ENCODE measurements at places on chromosomes 3 and 15. TPM values are rescaled to one million over a fixed set of nuclear protein-coding genes. Genes with fewer than 3 reads are reported as not detected.

DNA sequence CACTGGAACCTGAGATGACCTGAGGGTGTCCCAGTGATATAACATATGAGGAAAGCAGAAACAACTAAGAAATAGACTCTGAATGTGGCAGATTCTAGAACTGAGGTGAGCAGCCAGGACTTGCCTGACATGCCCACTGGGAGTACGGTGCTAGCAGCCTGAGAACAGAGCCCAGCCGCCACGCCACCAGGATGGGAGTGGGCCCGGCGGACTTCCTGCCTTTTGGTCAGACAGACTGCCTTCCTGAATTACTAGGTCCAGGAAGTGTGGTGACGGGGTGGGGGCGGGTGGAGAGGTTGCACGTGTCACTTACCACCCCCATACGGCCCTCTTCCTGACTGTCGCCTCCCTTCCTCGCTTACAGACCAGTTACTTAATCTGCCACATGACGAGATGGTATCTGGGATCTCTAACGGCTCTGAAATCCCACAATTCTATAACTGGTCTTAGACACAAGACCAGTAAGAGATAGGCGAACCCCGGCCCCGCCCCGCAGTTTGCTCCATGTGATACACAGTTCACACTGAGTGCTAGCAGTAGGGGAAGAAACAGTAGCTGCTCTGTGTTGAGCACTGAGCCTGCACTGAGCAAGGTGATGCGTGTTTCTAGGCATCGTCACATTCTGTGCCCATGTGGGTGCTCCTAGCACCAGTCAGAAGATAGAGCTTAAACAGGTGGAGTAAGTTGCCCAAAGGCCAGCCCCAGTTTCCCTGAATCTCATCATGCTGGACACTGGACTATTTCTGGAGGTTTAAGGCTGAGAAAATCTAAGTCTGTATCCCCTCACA lies 95.7 kb downstream of the CPN2 start:
- peak; percentile 35 for DNase-seq

DNA sequence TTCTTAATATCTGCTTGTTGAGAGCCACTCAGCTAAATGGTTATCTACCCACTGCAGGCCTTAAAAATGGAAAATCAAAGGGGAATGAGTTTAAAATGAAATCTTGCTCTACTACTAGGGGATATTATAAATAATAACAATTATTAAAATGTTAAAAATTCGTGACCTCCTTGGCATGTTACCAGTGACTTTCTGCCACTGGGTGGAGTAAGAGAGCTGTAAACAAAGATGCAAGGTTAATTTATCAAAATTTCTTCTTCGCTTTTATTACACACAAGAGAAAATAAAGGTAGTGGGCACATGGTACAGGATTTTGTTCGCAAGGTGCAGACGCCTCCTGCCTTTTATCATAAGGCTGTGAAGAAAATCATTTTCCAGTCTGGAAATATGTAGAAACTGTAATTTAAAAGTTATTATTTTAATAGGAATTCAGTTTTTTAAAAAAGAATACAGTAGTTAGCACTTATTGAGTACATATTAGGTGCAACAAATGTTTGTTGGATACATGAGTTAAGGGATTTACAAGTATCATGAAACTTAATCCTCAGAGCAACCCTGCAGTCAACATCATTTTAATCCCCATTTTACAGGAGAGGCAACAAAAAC lies 272.6 kb downstream of the SUCLG2 start:
- DNase-seq: no peak

GRCh38 chr3:110016235-110016815 lies 679.0 kb upstream of the DPPA4 start:
- no peak for DNase-seq

DNA sequence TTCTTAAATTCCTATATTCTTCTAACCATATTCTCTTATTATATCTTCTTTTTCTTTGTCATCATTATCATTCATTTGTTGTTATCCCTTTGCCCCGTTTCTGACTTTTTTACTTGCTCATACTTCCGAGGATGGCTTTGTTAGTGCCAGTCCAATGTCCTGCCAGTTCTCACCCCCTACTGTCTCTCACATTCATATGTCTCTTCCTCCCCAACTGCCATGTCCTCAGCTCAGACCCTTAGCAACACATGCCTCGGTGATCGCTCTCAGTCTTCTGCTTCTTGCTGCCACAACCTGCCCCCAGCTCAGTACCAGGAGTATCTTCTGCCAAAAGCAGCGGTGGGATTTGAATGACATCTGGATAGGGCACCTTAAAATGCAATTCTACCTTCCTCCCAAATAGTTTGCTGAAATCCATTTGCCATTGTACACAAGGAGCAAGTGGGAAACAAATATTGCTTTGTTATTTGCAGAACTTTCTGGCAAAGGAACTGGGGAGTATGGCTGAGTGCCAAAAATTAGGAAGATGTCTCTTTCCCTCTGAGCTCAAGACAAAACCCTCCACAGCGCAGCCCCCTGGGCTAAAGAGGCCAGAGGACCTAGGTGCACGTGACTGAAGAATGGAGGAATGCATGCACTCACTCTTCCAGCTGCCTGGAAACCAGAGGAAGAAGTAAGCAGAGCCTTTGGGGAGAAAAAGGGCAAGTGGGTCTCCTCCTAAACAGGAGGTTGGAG lies 57.7 kb upstream of the CTNNB1 start:
- no peak for DNase-seq

The GOLGA8N gene
- total RNA-seq: 9.4 TPM

GRCh38 chr3:126147147-126147931 lies 33.0 kb downstream of the ALDH1L1 start:
- peak; percentile 25 for DNase-seq

The GPR176 gene
- 12.1 TPM for total RNA-seq

DNA sequence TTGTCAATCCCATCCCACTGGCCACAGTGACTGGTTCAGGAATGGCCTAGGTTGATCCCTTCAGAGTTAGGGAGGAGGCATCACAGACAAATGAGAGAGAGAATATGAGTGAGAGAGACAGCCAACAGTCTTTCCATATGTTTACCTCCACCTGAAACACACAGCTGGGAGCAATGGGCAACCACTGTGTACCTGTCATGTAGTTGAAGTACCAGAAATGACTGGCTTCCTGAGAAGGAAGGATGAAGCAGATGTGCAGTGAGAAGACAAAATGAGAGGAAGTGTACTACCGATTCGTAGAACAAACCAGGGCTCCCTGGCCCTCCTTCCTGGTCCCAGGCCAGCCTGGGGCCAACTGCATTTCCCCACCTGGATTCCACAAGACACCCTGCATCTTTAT lies 27.4 kb downstream of the SRGAP3 start:
- no peak for DNase-seq

DNA sequence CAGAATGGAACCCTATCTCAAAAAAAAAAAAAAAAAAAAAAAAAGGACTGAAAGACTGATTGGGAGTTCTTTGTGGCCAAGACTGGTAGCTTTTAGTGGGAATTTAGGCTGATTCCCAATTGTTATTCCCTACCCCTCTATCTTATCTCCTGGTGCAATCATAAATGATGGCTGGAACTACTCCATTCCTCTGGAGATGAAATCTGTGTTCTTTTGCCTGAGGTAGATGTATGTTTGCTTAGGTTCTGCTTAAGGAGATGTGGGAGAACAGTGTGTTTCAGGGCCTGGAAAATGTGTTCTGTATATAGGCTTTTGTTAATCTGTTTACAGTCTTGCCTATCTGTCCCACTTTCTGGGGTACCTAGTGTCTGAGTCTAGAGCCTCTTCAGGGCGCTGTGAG lies 19.5 kb downstream of the UBE2Q2 start:
- DNase-seq: no peak

DNA sequence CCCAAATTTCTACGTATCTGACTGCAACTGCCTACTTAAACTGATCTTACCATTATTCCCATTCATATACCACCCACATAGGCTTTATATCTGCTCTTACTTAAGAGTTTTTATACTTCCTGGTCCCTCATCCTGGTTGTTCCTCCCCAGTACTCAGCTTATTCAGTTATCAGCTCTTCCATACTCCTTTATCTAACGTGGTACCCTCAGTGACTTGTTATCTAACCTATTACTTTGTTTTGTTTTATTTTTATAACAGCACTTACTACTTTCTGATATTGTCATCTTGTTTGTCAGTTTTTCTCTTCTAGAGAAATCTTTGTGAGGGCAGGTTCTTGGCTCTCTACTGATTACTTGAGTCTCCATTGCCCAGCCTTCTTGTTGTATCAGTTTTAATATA lies 100.6 kb downstream of the ZNF609 start:
- no peak for DNase-seq

The PYGO1 gene
- 5.9 TPM for total RNA-seq

The STOML1 gene
- total RNA-seq: 10.7 TPM

- DNase-seq: no peak
Measured at GRCh38 chr3:41936384-41936783, 25.5 kb downstream of the ULK4 start.

The ATP13A4 gene
- total RNA-seq: 6.2 TPM

DNA sequence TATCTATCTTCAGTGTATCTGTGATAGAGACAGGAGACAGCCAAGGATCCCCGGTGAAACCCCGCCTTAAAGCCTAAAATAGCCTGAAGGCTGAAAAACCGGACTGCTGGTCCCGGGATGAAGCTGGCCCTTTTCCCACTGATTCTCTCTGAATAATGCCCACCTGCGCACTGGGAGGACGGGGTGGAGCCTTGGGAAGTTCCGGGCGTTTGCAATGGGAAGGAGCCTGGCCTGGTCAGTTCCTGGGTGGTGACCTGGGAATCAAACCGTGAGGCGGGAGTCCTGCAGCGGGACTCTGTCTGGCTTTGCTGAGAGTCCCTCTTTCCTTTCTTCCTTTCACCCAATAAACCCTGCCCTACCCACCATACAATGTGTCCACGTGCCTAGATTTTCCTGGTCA lies 157.9 kb downstream of the C3orf38 start:
- DNase-seq: no peak

- no peak for DNase-seq
Measured at GRCh38 chr3:72973031-72973723, 23.4 kb upstream of the PPP4R2 start.

The NOX5 gene
- total RNA-seq: 1.0 TPM

DNA sequence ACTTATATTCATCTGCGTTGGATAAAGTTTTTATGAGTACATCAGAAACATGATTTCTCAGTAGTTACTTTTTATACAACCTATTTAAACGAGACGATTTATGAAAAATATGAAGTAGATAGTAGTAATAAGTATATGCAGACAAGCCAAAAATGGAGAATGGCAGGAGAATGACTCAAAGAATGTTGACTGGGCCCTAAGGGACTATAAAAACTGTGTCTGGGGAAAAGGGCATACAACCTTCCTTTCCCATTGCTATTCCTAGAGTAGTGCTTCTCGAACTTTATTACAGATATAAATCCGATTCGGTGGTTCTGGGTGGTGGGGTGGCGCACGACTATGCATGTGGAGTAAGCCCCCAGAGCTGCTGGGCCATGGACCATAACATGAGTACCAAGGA lies 558.5 kb downstream of the FOXP1 start:
- DNase-seq: no peak

DNA sequence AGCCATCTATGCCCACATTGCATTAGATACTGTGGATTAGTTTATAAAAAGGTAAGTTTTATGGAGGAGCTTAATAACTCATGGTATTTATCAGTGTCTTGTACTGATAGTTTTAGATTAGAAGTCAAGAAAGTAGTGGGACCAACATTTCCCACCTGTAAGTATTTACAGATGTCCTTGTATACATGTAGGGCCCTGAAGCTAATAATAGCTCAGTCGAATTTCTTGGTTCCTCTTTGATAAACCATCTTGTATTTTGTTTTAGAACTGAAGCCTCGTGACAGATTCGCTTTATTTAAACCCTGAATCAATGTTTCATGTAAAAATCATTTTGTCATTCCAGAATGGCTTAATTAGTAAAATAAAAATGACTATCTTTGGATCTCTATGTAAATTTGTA lies 73.4 kb downstream of the CRYBG3 start:
- DNase-seq: no peak

- no peak for DNase-seq
Measured at GRCh38 chr3:95775486-95776094, 1038.8 kb upstream of the EPHA6 start.

The LRRC34 gene
- 6.4 TPM for total RNA-seq

DNA sequence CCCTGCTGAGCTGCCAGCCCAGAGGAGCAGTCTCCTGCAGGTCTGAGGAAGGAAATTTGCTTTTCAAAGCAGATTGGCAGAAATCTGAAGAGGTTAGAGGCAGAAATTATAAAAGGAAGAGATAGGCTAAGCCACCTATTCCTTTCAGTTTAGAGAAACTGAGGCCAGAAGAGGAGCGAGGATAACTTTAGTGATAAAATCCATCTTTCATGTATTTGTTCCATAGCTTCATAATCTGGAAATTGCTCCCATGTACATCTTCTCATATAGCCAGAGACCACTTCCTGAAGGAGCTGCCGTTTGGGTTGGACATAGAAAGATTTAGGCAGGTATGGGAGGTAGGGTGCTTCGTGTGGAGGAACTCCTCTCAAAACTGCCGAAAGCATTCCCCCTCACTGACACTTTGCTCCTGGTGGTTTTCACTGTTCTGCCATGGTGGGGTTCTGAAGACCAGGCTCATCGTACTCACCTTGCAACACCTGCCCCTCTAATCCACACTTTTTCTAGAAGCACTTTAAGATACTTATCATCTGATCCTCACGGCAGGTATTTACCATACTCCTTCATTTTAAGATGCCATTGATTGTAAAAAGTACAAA lies 670 bp upstream of the ACAP2 start:
- DNase-seq: no peak

DNA sequence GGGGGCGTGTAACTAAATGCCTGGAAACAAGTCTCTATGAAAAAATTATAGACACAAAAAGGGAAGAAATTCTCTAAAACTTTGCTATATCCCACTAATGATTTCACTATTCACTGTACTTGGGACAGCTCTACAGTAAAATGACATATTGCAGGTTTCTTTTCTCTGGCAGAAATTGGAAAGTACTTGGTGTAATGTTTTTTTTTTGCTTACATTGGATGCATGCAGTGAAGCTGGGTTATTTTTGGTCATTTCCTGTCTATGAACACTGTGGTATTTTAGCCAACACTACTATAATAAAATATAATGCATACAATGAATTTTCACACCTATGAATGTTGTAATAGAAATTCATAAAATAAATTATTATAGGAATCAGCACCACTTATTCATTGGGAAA lies 109.7 kb downstream of the LRRC49 start:
- no peak for DNase-seq

DNA sequence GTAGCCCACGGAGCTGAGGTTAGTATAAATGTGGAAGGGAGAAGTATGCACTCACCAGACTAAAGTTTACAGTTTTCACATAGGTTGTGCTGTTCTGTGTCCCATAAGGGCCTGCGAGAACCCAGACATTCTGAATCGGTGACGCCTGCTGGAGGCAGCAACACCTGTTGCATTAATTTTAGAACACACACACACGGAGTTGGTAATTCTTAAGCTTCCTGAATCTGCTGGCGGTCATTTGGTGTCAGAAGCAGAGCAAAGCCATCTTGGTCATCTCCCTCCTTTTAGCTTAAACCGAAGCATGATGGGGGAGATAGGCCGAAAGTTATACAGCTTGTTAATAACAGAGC lies 41.1 kb upstream of the AP3B2 start:
- DNase-seq: no peak

- DNase-seq: no peak
Measured at GRCh38 chr3:11288021-11288491, 15.9 kb downstream of the ATG7 start.

The SLC28A2 gene
- total RNA-seq: not detected

The NPAP1 gene
- not detected for total RNA-seq

GRCh38 chr15:52183562-52184173 lies 7.5 kb downstream of the GNB5 start:
- DNase-seq: no peak

- no peak for DNase-seq
Measured at GRCh38 chr3:57559526-57559925, 3.5 kb downstream of the PDE12 start.

- no peak for DNase-seq
Measured at GRCh38 chr15:74951006-74951405, 5.6 kb downstream of the RPP25 start.

The ZNF662 gene
- 8.2 TPM for total RNA-seq

The PRTG gene
- 5.2 TPM for total RNA-seq

Data from breast epithelium (tissue), 4 donors.